Upper lobe of right lung (tissue), 1 donor: ENCODE measurements at places on chromosomes 1 and 21. TPM values are rescaled to one million over a fixed set of nuclear protein-coding genes. Genes with fewer than 3 reads are reported as not detected.

DNA sequence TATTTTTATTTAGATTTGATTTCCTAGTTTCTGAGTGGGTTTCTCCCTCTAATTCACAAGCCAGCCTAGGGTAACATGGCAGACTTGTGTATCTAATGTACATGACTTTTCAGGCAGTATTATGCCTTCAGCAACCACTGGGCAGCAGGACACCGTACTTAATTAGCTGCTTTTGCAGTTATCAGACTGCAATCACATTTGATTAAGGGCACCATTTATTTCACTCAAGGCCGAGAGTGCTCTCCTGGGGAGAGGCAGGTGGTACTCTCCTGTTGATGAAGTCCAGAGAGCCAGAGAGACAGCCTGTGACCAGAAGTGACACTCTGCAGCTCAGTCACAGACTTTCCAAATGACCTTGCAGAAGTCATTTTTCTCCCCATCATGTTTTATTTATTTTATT, 18.7 kb downstream of the CYYR1 start:
- H3K4me3 ChIP-seq: no peak overlapping the region
- no peak for DNase-seq
- H3K36me3 ChIP-seq: no peaks in the 10 kb centered on the region
- H3K27ac ChIP-seq: peak overlapping the region; percentile 14

DNA sequence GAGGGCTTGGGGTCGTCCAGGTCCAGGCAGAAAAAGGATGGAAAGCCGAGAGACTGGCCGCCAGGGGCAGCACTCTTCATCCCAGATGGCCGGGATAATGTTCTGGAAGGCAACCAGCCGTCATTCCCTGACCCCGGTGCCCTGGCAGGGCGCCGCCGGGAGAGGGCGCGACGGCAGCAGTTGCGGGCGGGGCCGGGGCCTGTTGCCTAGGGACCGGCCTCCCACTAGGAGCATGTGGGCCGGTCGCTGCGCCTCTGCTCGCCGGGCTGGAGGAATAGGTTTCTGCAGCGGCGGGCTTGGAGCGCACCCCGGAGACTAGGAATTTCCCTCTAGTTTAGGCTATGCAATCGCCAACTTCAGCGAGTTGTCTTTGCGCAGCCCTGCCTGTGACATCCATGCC, 11.0 kb downstream of the DMRTB1 start:
- no peak overlapping the region for H3K27ac ChIP-seq
- no peaks in the 10 kb centered on the region for H3K27me3 ChIP-seq
- no peaks in the 10 kb centered on the region for H3K36me3 ChIP-seq
- no peak overlapping the region for H3K4me3 ChIP-seq

DNA sequence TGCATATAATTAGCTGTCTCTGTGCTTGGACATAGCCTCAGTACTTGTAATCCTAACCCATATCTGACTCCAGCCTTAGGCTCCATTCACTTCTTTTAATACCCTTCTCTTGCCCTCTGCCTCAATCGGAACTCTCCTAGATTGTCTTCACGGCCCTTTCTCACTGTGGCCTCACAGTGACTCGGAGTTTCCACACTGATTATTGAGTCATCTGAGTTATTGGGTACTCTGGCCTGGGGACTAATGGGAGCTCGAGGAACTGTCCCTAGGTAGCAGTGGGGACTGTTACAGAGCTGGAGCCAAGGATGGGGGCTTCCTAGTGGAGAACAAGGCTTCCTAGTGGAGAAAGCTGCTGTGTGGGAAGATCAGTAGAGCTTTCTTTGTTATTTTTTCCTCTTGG, 17.0 kb downstream of the TRAF5 start:
- H3K4me3 ChIP-seq: no peak overlapping the region
- no peak for DNase-seq
- H3K4me1 ChIP-seq: no peaks in the 10 kb centered on the region
- H3K27me3 ChIP-seq: no peaks in the 10 kb centered on the region
- no peak overlapping the region for H3K27ac ChIP-seq

- no peaks in the 10 kb centered on the region for H3K4me1 ChIP-seq
- no peaks in the 10 kb centered on the region for H3K36me3 ChIP-seq
- DNase-seq: no peak
Measured at GRCh38 chr1:37631036-37631435, 3.7 kb downstream of the RSPO1 start.

GRCh38 chr1:202063093-202063492, 52.7 kb downstream of the ELF3 start:
- H3K27me3 ChIP-seq: no peaks in the 10 kb centered on the region
- DNase-seq: no peak
- no peaks in the 10 kb centered on the region for H3K4me1 ChIP-seq

NSL1 gene
- total RNA-seq: 30.2 TPM

AGT gene
- total RNA-seq: 1.8 TPM
